ENCODE measurements at places on chromosomes 5 and 9.

- DNase-seq: no peak
Observed at GRCh38 chr9:137255448-137256114, 454 bp downstream of the NELFB start.

- DNase-seq: no peak
Observed at GRCh38 chr9:133708246-133709014, 29.7 kb downstream of the SARDH start.

DNA sequence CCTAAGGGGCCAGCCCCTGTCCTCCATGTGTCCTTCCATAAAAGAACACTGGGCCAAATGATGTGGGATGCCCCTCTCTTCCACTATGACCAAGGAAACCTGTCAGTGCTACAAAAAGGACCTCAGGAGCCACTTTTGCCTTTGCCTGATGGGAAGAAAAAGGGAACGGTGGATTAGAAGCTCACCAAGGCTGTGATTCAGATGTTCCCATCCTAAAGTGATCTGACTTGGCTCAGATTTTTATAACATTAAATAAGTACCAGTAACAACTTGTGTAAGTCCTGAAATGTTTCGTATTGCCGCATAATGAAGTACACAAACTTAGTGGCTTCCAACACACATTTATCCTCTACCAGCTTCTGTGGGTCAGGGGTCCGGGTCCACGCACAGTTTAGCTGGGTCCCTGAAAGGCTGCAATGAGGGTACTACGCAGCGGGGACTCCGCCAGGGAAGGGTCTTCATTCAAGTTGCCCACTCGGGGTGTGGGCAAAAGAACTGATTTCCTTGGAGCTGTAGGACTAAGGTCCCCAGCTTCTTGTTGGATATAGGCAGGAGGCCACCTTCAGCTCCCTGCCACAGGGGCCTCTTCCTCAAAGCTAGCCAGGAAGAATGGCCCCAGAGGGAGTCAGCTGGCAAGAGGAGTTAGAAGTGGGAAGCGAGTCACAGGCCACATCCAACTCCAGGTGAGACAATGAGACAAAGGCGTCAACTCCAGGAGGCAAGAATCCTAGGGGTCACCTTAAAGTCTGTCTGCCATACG is 60.4 kb downstream of the RAPGEF1 start:
- no peak for DNase-seq

- no peak for DNase-seq
Observed at GRCh38 chr5:133853646-133854365, 114.6 kb downstream of the C5orf15 start.

GRCh38 chr5:165327631-165328030 is 1822.2 kb downstream of the MAT2B start:
- DNase-seq: no peak

GRCh38 chr9:124300312-124300711 is 42.6 kb downstream of the NEK6 start:
- DNase-seq: no peak
